BJ (cell line): ENCODE measurements at places on chromosomes 13 and 19.

DNA sequence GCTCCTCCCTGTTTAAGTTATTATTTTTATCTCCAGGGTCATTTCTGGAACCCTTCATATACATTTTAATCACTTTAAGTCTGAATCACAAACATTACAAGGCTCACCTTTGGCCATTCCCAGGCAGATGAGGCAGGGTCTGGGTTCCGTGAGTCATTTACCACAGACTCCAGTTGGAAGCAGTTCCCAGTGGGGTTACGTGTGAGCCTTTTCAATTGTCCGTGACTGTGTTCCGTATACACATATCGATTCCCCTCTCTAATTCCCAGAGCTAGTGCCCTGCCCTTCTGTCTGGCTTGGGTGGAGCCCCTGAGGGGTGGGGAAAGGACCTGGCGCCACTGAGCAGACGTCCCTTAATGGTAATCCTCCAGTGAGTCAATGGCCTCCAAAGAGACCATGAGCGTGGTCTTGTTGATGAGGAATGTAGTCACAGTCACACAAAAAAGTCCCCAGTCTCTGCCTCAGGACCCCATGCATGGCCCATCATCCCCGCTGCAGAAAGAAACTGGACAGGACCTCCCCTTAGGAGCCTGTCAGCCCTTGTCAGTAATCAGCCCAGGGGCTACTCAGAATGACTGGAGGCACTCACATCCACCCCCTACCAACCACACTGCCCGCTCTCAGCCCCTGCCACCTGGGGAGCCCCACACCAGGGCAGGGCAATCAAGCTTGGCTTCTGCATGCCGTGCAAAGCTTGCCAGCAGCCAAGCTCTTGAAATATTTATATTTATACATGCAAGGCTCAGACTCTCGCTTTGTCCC lies 144.4 kb downstream of the ZIC5 start:
- DNase-seq = no peak

DNA sequence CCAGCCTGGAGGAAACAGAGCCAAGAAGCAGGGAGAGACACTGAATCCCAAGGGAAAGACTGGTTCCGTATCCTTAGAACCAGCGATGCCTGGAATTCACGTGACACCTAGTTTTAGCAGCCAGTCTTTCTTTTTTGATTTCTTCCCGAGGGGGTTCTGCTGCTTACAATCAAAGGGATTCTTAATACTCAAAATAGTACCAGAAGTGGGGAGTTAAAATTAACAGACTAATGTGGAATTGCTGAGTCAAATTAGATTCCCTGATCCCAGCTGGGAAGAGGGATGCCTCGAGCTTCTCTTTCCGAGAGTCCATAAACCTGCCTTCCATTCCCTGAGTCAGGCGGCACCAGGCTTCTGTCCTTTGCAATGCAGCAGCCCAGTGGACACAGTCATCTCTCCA lies 4.8 kb upstream of the MATK start:
- DNase-seq = no peak

- DNase-seq = no peak
Observed at GRCh38 chr13:25876247-25876646, 175.6 kb downstream of the SHISA2 start.

- DNase-seq = peak; percentile 5
Observed at GRCh38 chr13:40024204-40024966, 368.9 kb downstream of the COG6 start.

DNA sequence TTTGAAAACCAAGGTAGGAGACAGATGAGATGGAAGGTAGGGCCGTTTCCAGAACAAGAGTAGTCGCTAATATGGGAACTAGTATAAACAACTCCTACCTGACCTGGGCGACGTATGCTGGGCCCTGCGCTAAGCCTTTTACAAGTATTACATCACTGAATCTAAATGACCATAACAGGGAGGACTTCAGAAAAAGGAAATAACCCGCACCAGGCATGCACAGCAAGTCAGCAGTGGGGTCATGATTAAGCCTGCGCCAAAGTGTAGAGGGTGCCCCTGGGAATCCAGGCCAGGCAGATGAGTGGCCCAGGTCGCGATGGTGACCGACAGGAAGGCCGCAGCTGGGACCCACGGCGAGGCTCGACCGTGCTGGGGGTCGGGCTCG lies 613 bp downstream of the ATP13A1 start:
- no peak for DNase-seq

GRCh38 chr13:98325724-98326123 lies 148.7 kb upstream of the RNF113B start:
- DNase-seq = no peak

DNA sequence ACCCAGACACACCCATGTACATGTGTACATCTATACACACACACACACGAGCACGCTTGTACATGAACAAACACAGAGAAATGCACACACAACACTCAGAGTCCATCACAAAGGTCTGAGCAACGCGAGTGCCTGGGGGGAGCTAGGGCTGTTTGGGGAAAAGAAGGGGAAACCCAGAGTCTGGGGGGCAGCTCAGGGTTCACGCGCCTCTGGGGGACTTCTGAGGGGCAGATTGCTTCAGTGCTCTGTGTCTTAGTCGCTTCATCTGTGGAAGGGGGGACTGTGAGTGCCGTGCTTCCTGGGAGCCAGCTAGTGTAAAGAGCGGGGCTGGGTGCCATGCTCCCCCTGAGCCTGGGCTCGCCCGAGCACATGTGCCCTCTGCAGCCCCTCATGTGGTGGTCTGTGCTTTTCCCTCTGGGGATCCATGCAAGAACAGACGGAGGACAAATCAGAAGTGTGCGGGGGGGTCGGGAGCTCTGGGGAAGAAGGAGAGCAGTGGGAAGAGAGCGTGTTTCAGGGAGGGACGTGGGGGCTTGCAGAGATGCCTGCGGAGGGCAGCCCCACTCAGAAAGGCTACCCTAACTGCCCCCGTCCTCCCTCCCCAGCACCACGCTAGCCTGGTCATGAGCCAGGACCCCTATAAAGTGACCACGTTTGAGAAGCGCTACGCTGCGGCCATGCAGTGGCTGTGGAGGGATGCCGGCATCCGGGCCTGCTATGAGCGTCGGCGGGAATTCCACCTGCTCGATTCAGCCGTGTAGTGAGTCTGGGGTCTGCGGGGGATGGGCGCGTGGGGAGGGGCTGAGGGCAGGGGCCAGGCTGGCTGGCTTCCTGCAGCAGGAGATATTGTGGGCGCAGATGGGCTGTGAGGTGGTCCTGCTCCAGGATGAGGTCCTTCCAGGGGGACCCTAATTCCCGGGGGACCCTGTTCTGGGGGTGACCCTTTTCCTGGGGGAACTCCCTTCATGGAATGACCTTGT lies 14.0 kb downstream of the GNA15 start:
- DNase-seq = no peak

DNA sequence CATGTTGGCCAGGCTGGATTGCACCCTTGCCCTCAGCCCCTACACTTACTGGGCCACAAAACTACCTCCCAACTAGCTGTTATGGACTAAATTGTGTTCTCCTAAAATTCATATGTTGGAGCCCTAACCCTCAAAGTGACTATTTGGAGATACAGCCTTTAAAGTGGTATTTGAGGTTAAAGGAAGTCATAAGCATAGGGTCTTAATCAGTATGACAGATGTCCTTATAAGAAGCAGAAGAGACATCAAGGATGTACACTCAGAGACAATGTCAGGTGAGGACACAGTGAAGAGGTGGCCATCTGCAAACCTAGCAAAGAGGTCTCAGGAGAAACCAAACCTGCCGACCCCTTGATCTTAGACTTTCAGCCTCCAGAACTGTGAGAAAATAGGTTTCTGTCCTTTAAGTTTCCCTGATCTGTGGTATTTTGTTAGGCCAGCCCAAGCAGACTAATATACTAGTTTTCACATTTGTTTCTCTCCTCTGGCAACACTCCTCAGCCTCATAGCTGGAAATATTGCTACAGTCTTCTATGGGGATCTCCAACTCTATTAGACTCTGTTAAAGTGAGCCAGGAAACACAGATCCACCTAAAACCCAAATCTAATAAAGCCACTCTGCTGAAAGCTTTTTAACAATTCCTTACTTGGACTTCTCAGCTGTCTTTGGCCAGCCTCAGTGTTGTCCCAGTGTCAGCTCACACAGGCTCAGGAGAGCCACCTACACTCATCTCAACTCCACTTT lies 256.5 kb downstream of the TBC1D4 start:
- no peak for DNase-seq

GRCh38 chr19:19544257-19544953 lies 6.3 kb downstream of the CILP2 start:
- no peak for DNase-seq

GRCh38 chr19:48351341-48351752 lies 12.4 kb downstream of the TMEM143 start:
- no peak for DNase-seq

GRCh38 chr19:12868540-12869112 lies 12.6 kb downstream of the DNASE2 start:
- DNase-seq = no peak

DNA sequence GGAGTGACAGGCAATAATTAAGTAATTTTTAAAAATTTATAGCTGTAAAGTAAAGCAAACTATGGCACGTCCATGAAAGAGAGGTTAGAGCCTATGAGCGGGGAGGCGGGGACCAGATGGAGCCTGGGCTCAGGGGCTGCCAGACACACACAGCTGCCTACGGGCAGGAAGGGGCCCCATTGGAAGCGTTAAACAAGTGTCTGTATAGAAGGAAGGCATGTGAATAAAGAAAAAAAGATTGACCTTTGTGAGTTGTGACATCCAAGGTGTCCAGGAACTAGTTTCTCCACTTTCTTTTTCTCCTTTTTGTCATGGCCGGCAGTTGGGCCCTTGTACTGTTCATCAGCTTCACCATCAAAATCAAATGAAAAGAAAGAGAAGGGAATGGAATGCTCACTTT lies 56.8 kb downstream of the LRCH1 start:
- no peak for DNase-seq

GRCh38 chr19:24033963-24034342 lies 53.0 kb upstream of the ZNF254 start:
- DNase-seq = peak; percentile 19

- DNase-seq = no peak
Observed at GRCh38 chr13:67221630-67222226, 8.4 kb downstream of the PCDH9 start.

DNA sequence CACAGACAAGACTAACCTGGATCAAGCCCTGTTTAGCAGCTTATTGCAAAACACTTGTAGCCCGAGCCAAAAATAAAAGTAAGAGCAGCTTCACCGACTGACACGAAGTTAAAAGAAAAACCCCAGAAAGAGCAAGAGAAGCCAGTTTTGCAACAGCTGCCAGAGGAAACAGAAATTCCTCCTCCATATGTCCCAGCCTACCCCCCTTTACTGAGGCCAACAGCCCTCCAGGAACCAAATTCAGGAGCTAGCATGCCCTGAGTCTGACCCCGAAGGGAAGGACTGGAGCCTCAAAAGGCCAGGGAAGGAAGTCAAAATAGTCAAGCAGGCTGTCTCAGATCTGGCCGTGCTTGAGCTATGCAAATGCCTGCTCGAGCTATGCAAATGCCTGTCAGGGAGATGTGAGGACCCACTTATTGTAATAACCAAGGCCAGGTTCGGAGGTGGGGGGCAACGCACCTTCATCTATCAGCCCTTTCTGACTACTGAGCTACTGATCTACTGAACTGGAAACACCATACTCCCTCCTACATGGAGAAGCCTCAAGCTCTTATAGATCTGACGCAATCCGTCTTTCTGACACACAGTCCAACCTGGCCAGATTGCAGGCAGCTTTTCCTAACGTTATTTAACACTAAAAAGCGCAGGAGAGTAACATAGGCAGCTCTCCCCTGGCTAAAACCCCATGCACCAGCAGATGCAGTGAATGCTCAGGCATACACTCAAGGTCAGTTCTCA lies 6.7 kb downstream of the SIGLEC11 start:
- DNase-seq = no peak

- DNase-seq = no peak
Observed at GRCh38 chr13:75881109-75881775, 245.1 kb downstream of the LMO7 start.

DNA sequence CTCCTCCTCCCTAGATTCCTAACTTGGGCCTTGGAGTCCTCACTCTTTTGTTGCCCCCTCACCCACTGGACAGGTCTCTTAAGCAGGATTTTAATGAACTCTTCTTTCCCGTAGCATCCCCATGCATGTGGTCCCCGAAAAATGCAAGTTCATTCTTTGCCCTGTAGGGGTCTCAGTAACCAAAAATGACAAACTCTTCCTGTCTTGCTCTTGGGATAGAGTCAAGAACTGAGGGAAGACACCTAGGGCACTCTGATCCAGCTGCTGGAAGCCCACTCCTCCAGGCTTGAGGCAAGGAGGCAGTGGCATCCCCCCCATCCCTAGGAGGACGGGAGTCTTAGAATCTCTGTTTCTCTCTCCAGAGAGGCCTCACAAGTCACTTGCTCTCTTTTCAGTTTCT lies 987.0 kb downstream of the DIAPH3 start:
- DNase-seq = no peak

DNA sequence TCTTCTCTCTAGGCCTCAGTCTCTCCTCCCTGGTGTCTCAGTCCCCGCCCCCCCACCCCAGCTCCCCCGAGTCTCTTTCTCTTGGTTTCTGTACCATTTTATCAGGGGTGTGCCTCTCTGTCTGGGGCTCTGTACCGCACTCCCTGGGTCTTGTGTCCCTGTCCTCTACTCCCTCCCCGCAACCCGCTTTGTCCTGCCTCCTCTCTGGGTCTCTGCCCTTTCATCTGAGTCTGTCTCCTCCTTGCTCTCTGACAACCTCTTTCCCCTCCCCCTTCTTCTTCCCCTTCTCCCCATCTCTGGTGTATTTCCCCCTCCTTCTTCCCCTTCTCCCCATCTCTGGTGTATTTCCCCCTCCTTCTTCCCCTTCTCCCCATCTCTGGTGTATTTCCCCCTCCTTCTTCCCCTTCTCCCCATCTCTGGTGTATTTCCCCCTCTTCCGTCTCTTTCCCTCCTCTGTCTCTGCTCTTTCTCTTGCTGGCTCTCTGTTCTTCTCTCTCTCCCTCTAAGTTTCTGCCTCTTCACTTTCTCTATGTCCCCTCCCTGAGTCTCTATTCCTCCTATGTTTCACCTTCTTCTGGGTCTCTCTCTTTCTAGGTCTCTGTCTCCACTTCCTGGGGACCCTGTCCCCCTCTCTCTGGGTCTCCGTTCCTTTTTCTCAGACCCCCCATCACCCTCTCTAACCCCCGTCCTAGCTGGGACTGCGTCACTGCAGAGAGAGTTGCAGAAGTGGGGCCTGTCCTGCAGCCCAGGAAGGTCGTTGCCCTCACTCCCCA lies 2.2 kb upstream of the KCNC3 start:
- no peak for DNase-seq

DNA sequence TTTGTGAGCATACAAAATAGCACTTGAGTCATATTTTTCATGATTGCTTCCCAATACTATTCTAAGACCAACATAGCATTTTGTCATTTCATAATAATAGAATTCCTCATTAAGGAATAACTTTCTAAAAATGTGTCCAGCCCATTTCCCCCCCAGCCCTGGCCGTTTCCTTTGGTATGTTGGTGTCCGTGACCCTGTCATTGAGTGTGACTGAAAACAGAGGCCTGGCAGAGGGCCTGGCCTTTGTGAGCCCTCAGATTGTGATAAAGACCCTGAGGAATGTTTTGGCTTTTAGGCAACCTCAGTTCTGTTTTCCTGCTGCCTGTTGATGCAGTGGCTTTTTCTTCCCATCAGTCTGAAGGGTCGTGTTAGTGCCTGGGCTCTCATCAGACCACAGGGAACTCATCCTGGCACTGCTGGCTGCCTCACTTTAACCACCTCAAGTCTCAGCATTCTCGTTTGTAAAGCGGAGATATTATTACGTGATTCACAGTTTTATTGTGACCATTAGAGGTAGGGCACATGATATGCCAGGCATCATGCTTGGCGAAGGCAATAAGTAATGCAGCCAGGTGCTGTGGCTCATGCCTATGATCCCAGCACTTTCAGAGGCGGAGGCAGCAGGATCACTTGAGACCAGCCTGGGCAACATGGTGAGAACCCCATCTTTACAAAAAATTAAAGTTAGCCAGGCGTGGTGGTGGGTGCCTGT lies 13.8 kb downstream of the SPINT2 start:
- peak; percentile 63 for DNase-seq
